Occipital lobe (tissue), 3 donors: ENCODE measurements at places on chromosomes 4 and X. TPM values are rescaled to one million over a fixed set of nuclear protein-coding genes. Genes with fewer than 3 reads are reported as not detected.

Gene EOLA2
- total RNA-seq, result 11.4 TPM

Gene DUSP21
- not detected for total RNA-seq

Gene SMIM10L2A
- total RNA-seq, result 10.0 TPM

Gene MAGEC2
- not detected for total RNA-seq

Gene RASGEF1B
- 63.2 TPM for total RNA-seq
